ENCODE measurements at places on chromosomes 6 and 20. TPM values are rescaled to one million over a fixed set of nuclear protein-coding genes. Genes with fewer than 3 reads are reported as not detected.
A peak's percentile ranks its signal among the peaks of the same experiment; 100 is the strongest.

DNA sequence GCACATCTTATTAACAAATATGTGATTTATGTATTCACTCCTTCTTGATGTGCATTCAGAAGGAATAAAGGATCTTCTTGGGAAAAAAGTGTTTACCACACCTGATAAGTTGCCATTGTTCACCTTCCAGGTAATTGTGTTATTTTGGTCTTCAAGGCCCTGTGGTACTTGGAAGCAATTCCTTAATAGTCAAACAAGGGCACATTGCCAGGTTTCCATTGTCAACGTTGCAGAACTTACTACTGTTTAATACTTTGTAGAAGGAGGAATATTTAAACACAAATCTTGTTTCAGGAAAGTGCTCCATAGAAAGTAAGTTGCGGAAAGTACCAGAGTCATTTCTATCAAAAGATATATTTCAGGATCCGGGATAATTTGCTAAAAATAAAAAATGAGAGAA, 129.5 kb upstream of the SGK1 start:
- ATAC-seq: no peak
- H3K36me3 ChIP-seq: no peaks in the 10 kb centered on the region
- H3K27ac ChIP-seq: no peak overlapping the region
- H3K4me1 ChIP-seq: peaks cover 9% of the 10 kb centered on the region
- H3K4me3 ChIP-seq: no peak overlapping the region

DNA sequence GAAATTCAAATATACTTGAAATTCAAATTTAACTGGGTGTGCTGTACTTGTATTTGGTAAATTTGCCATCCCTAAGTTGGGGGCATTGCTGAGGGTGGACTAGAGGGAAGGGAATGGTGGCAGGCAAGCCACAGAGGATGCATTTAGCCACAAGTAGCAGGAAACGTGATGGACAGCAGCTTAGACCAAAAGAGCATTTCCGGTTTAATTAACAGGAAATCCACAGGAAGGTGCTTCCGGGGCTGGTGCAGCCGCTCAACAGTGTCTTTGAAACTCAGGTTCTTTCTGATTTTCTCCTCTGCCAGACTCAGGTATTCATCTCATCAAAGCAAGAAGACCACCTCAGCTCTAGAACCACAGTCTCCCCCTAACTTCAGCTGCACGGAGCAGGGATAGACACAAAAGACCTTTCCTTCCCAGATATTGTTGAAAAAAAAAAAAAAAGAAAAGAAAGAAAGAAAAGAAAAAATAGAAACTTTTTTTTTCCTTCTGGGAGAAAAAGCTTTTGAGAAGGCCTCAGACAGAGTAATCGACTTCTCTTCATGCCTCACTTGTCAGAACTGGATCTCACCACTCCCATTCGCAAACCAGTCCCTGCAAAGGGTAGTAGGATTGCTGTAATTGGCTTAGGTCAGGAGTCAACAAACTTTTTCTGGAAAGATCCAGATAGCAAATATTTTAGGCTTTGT, 8.0 kb upstream of the BCAS1 start:
- peak; percentile 52 for ATAC-seq
- peak overlapping the region; percentile 18 for H3K27ac ChIP-seq
- H3K36me3 ChIP-seq: no peaks in the 10 kb centered on the region
- H3K4me1 ChIP-seq: peaks cover 10% of the 10 kb centered on the region
- peak overlapping the region; percentile 71 for H3K4me3 ChIP-seq
- H3K27me3 ChIP-seq: no peaks in the 10 kb centered on the region

DNA sequence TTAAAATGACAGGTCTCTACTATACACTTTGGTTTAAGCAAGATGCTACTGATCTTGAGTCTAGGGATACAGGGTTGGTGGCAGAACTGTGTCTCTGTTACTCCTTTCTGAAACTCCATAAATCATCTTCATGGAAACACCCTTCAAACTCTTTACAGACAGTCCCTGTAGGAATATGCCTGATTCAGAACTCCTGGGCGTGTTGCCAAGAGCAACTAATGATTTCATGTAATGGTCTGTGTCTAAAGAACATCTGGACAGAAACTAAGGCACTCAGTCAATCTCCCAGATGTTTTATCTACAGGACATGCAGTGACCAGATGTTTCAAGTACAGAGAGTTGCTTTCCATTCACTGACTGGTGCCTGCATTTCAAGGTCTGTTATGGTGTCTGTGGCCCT, 464.4 kb upstream of the CHD6 start:
- no peaks in the 10 kb centered on the region for H3K36me3 ChIP-seq
- ATAC-seq: no peak
- H3K27me3 ChIP-seq: peaks cover 3% of the 10 kb centered on the region
- no peaks in the 10 kb centered on the region for H3K4me1 ChIP-seq
- H3K27ac ChIP-seq: no peak overlapping the region
- no peak overlapping the region for H3K4me3 ChIP-seq

- no peak overlapping the region for H3K27ac ChIP-seq
- H3K4me1 ChIP-seq: no peaks in the 10 kb centered on the region
- ATAC-seq: no peak
- H3K36me3 ChIP-seq: no peaks in the 10 kb centered on the region
Measured at GRCh38 chr6:123806561-123806960, 2.9 kb downstream of the NKAIN2 start.

DNA sequence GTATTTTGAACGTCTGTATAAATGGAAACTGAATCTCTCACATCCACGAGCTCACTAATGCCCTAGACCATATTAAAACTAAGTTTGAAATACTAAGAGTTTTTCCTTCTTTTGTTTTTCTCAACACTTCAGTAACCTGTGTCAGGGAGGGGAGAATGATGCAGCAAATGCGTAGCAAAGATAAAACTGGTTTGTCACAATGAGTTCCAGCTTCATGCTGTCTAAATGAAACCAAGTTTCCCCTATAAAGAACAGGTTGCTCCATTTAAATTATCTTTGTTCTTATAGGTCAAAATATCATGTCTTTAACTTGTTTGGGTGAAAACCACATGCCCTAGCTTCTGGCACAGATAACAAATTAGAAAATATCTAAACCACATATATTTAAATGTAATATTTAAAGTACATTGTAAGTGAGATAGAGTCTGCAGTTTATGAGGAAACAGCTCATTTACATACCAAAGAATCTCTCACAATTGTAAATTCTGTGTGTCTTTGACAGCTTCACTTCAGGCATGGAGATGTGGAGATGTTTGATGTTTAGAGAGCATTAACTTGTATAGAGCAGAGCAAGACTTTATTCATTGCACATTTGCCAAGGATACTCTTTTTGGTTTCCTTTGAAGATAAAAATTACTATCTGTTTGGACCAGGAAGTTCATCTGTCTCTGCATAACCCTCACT, 7.3 kb downstream of the TRDN start:
- ATAC-seq: no peak
- H3K4me1 ChIP-seq: no peaks in the 10 kb centered on the region
- H3K27ac ChIP-seq: no peak overlapping the region
- H3K4me3 ChIP-seq: no peak overlapping the region
- no peaks in the 10 kb centered on the region for H3K36me3 ChIP-seq
- H3K27me3 ChIP-seq: no peaks in the 10 kb centered on the region

DNA sequence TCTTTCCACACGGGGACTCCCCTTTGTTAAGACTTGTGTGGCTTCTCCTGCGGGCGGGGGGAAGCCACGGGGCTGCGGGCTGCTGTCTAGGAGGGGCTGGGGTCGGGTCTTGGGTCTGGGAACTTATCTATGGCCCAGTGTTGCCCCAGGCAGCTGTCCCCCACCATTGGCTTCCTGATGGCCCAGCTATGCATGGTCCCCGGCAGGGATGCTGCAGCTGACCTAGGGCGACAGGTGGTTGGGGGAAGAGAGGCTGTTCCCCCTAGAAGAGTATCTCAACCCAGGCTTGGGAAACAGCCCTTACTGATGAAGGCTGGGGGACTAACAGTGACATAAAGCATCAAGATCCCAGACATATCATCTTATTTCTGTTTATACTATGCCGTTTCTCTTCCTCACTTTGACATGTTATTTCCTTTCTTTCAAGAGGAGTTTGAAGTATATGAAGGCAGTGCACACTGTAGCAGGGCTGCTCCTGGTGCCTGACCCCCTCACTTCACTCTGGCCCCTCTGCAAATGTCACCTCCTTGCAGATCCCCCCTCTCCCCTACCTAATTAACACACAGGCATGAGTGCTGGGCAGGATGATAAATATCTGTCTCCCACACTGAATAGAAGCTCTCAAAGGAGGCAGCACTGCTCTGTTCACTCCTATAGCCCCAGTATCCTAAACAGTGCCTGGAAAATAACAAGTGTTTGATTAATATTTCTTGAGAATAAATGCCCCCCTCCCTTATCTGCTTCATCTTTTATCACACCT, 87.0 kb downstream of the HIVEP2 start:
- ATAC-seq: no peak
- H3K36me3 ChIP-seq: peaks cover 58% of the 10 kb centered on the region
- H3K27me3 ChIP-seq: no peaks in the 10 kb centered on the region
- H3K4me1 ChIP-seq: peaks cover 69% of the 10 kb centered on the region

- no peak for ATAC-seq
- H3K4me1 ChIP-seq: no peaks in the 10 kb centered on the region
- peaks cover 5% of the 10 kb centered on the region for H3K27me3 ChIP-seq
- no peak overlapping the region for H3K4me3 ChIP-seq
- H3K36me3 ChIP-seq: no peaks in the 10 kb centered on the region
Measured at GRCh38 chr6:133585978-133586377, 302.9 kb upstream of the TCF21 start.

DNA sequence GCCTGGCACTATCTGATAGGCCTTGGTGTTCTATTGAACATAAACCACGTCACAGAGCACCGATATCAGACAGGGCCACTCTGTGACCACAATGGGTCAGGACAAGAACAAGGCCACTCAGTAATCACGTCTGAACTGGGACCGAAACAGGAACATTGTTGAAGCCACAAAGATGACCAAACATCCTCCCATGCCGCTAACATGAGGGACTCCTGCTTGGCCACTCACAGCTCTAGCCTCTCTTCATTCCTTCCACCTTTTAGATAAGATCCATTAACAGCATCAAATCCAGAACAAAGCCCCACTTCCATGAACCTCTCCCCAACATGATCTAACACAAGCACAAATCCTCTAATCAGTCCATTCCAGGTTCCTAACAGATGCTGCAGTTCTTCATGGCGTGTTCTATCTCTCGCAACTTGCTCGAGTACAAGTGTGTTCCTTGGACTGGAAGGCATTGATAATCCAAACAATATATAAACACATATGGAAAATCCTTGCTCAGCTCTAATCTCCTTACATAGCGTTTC, 7.4 kb downstream of the SIRT5 start:
- H3K27ac ChIP-seq: no peak overlapping the region
- no peaks in the 10 kb centered on the region for H3K27me3 ChIP-seq
- ATAC-seq: no peak
- no peak overlapping the region for H3K4me3 ChIP-seq
- peaks cover 3% of the 10 kb centered on the region for H3K4me1 ChIP-seq

- H3K4me1 ChIP-seq: no peaks in the 10 kb centered on the region
- H3K36me3 ChIP-seq: no peaks in the 10 kb centered on the region
- no peaks in the 10 kb centered on the region for H3K27me3 ChIP-seq
- H3K4me3 ChIP-seq: no peak overlapping the region
Measured at GRCh38 chr6:166715065-166715464, 88.0 kb upstream of the RPS6KA2 start.

- no peak for ATAC-seq
- H3K27ac ChIP-seq: peak overlapping the region; percentile 93
- H3K36me3 ChIP-seq: peaks cover 100% of the 10 kb centered on the region
Measured at GRCh38 chr6:45442716-45443115, 65.0 kb upstream of the SUPT3H start.

GRCh38 chr6:122832459-122832858, 43.4 kb downstream of the SMPDL3A start:
- H3K27ac ChIP-seq: no peak overlapping the region
- peaks cover 18% of the 10 kb centered on the region for H3K27me3 ChIP-seq
- ATAC-seq: no peak
- no peak overlapping the region for H3K4me3 ChIP-seq

DNA sequence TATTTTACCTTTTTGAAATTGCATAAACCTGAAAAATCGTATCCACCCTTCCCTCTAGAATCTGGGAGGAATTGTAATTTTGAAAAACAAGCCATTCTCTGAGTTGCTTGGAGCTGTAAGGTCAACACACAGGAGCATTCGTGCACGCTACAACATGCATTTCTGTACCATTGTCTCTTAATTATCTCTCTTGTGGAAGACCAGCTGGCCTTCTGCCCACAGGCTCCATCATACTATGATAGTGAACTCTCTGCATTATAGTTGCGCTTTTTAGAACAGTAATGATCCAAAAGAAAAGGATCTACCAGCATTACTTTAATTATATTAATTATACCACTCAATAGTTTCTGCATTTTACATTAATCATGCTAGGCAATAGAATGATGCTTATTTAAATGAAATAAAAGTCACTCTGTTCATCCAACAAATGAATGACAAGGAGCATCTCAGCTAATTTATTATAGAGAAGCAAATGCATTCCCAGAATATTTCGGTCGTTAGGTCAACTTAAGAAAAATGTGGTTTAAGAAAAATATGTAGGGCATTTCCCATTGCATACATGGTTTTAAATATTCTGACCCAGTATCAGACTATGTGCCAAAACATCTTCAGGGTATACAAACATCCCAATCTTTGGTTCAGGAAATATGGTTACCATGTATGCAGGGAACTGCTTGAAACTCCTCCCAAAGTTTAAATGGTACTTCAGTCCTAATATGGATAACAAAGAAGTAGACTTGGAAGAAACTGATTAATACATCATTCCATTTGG, 263.5 kb downstream of the TFAP2A start:
- H3K27ac ChIP-seq: no peak overlapping the region
- peaks cover 25% of the 10 kb centered on the region for H3K27me3 ChIP-seq
- ATAC-seq: no peak
- no peak overlapping the region for H3K4me3 ChIP-seq
- no peaks in the 10 kb centered on the region for H3K36me3 ChIP-seq

DNA sequence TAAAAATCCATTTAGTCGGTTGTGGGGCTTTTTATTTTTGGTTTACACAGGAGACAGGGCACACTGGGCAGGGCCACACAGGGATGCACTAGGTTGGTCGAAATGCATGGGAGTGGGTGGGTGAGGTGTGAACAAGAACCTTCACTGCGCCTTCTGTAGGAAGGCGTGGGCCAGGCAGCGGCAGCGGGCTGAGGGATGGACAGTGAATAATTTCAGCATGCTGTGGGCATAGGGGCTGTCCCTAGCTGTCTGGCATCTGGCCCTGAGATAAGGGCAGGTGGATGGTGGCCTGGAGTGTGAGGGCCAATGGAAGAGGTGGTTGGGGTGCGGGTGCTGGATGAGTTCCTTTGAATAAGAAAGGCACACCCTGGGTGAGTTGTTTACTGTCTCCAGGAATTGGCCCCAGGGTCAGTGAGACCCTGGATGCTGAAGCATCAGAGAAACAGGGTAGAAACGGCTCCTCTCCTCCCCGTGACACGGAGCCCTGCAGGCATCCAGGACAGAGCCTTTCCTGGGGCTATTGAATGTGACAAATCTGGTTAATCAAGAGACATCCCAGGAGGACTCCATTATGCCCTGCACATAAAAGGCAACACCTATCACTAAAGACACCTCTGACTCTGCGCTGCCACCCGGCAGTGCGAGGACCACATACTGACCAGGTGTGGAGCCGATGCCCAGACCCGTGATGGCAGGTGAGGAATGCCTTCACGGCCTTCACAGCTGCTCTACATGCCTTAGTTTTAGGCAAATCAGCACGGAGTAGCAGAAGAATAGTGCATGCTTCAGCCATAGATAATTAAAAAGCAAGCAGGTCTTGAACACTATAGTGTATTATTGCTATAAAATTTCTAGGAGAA, 123.0 kb upstream of the SNX9 start:
- peak; percentile 14 for ATAC-seq
- H3K27me3 ChIP-seq: peaks cover 6% of the 10 kb centered on the region
- no peaks in the 10 kb centered on the region for H3K36me3 ChIP-seq
- no peak overlapping the region for H3K4me3 ChIP-seq

BHLHE23 gene
- not detected for total RNA-seq

LCA5 gene
- total RNA-seq: 0.32 TPM

EPHA7 gene
- total RNA-seq: not detected

OTOR gene
- total RNA-seq: not detected

ARFGEF3 gene
- 8.0 TPM for total RNA-seq

PERP gene
- 22.5 TPM for total RNA-seq

All from activated T-helper 17 cell treated with anti-CD3 and anti-CD28 coated beads, Interleukin-2, amount 50 U/mL, for 72 hours (primary cell).